ENCODE measurements at places on chromosomes 1 and 21.

DNA sequence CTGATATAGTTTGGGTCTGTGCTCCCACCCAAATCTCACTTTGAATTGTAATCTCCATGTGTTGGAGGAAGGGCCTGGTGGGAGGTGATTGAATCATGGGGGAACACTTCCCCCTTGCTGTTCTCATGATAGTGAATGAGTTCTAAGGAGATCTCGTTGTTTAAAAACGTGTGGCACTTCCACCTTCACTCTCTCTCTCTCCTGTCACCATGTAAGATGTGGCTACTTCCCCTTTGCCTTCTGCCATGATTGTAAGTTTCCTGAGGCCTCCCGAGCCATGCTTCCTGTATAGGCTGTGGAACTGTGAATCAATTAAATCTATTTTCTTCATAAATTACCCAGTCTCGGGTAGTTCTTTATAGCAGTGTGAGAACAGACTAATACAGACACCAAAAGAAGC is 40.4 kb downstream of the FRRS1 start:
- no peak for DNase-seq

DNA sequence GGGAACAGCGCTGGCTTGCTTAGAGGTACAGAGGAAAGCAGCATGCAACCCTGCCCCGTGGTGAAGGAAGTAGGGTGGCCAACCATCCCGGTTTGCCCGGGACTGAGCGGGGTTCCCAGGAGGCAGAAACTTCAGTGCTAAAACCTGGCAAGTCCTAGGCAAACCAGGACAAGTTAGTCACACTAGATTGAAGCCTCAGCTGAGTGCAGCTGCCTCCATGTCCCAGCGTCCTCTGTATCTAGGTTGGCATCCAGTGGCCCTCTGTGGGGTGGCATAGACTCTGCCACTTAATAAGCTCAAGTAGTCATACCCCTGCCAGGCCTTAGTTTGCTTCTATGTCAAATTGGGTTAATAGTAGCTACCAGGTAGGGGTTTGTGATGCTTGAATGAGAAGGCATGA is 67.1 kb downstream of the ATP2B4 start:
- DNase-seq, result no peak

GRCh38 chr1:157004806-157005205 is 40.7 kb downstream of the ARHGEF11 start:
- DNase-seq, result no peak

DNA sequence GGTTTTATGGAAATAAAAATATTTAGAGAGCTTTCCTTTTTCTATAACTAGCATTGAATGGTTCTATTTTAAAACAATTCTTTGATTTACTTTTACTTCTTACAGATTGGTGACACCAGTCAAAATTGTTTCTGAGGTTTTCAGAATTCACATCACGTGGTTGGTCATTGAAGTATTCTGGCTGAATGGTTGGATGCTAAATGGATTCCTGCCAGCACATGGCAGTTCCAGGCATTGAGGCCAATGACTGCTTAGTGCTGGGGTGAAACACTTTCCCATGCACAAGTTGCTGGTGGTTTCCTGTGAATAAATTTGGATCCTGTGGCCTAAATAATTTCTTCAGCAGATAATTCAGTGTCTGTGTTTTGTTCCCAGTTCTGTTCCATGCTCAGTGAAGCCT is 20.6 kb downstream of the NCAM2 start:
- DNase-seq, result no peak

DNA sequence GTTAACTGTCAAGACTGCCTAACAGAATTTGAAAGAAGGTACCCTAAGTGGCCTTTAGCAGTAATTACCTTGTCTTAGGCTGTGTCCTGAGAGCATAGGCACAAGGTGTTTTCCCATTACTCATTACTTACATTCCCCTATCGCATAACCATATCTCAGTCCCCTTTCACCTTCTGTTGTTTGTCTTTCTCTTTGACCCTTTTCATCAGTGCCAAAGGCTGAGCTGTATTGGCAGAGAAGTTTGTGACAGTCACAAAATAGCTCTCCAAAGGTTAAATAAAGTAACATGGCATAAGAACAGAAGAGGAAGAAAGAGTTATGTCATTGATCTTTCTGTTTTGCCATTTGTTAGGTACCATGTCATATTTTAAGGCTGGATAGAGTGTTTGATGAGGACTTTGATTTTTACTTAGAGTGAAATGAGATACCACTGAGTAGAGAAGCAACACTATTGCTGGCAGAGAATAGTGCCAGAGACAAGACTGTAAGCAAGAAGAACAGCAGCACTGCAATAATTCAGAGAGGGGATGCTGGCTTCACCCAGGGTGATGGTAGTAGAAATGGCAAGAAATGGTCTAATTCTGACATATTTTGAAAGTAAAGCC is 497.8 kb downstream of the TTLL7 start:
- DNase-seq, result no peak

GRCh38 chr1:18118078-18118477 is 10.5 kb downstream of the IGSF21 start:
- DNase-seq, result no peak

- DNase-seq, result no peak
Measured at GRCh38 chr1:39081271-39082009, 55.3 kb downstream of the NDUFS5 start.

- no peak for DNase-seq
Measured at GRCh38 chr1:247111700-247112478, 7.7 kb upstream of the ZNF669 start.

DNA sequence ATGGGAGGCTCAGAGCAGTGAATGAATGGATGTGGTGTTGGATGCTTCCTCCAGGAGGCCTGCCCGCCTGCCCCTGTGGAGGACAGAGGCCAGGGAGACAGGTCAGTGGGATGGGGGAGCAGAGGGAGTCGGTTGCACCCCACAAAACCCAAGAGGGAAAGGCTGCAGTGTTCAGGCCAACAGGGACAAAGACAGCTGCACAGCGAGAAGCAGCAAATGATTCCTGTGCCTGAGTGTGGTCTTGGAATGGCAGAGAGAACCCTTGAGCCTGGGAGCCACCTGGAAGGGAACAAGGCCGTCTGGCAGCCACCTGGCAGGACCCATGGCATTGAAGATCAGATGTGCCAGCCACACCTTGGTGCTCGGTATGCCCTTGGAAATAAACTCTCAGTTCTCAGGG is 8.1 kb downstream of the TFF3 start:
- DNase-seq, result no peak

DNA sequence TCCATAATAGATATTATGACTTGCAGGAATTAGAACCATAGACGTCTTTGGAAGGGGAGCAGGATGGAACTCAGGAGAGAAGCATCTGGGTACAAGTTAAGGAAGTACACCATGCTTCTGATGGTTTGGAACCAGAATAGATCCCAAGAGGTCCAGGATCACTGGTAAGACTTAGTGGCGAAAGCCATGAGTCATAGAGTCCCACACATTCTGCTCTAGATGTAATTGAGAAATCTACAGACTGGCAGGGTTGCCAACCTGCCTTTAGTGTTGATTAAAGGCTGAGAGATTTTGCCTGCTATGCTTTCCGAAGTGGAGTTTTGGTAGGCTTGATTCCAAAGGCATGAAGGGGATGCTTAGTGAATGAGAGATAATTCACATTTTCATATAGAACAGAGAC is 57.1 kb upstream of the C1orf87 start:
- no peak for DNase-seq

DNA sequence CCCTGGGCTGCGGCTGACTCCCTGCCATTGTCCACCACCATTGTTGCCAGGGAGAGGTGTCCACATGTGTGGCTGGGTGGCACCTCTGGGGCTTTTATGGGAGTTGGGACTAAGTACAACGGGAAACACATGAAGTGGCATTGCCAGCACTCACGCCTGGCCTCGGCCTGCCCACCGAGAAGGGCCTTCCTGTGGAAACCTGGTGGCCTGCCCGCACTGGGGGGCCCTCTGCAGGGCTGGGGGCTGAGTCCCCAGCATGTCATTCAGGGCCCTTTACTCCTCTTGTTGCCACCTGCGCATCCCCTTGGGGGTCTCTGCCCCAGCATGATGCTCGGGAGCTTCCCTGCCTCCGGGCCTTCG is 35.5 kb upstream of the RUNX3 start:
- no peak for DNase-seq

DNA sequence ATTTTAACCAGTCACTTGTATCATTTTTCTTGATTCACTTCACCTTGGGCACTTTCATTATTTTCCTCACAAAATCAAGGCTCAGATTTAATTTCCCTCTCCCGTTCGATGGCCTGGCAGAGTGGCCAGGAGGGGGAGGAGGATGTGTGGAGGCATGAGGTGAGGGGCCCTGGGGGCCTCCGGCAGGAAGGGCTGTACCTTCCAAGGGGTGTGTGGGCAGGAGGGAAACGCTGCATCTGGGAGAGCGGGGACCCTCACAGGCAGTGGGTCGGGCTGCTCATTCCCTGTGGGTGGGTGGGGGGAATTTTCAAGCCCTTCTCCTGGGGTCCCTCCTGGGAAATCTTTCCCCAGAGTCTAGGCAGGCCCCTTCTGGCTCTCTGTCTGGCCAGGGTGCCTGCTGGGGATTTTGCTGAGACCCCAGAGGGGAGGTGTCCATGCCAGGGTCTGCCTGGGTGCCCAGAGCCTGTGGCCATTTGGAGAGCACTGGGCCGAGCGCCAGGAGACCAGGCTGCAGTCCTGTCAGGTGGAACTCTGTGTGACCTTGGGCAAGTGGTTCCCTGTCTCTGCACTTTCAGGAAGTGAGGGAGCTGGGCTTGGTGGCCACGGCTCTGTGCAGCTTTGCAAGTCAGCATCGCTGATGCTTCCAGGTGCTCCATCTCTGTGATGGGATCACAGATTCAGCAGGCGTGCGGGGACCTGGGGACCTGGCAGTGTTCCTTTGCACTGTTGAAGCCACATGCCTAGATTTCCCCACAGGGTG is 81.9 kb upstream of the C1orf174 start:
- no peak for DNase-seq

GRCh38 chr1:184664042-184664660 is 90.5 kb downstream of the EDEM3 start:
- no peak for DNase-seq

GRCh38 chr1:187646536-187647107 is 817.9 kb downstream of the PLA2G4A start:
- DNase-seq, result no peak

DNA sequence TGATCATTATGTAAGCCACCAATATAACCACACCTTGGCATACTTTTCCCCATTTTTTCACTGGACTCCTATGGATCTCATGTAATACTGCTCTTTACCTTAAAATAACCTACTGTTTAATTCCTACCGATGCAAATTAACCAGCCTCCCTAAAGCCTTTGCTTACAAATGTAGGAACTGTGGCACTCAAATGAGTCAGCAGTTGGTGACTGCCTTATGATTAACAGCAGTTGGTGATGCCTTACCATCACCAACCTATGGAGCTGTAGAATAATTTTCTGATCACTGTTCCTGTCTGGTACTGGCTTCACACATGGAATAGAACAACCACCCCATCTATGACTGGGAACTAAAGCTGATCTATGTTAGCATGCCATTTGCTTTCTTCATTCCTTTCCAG is 7.8 kb upstream of the NUDT17 start:
- DNase-seq, result no peak

DNA sequence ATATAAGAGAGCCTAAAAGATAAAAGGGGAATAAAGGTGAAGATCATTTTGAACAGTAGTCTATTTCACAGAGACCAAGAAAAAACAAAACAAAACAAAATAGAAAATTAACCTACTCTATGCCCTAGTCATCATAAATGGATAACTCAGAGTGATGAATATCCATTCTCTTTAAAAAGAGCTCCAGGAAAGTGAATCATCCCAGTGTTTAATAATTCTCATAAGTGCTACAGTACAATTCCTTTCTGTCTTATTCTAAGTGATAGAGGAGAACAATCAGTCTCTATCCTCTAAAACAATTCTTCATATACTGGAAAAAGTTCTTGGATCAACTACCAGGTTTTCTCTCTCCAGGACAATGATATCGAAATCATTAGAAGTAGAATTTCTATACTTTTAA is 45.8 kb downstream of the GDAP2 start:
- no peak for DNase-seq

DNA sequence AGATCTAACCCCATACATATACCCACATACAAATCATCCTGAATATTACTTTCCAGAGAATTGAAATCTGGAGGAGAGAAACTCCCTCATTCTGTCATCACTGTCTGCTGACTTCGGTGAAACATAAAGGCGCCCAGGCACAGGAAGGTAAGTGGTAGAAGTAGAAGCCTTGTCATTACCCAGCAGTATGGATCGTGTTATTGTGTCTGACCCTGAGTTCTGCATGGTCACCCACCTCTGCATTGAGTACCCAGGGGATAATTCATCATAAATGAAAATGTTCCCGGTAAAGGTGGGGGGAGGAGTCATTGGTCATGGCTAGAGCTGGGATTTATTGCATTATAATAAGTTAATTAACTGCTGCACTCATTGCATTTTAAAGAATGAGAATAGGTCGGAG is 342.6 kb upstream of the PKN2 start:
- DNase-seq, result no peak

DNA sequence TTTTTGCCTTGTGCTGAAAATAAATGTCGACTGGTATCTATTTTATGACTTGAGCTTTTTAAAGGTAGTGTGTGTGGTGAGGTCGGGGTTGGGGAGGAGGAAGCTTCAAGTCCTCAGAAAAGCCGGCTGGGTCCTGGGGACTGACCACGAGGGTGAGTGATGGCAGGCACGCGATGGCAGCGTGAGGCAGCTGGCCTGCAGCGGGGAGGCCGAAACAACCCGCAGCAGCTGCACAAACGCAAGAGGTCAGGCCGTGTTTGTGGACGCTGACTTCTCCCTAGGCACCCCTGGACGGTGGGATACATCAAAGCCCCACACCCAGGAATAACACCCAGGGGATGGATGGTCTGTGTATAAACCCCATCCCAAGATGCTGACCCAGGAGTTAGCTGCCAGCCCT is 51.4 kb downstream of the ZBTB18 start:
- DNase-seq, result no peak

DNA sequence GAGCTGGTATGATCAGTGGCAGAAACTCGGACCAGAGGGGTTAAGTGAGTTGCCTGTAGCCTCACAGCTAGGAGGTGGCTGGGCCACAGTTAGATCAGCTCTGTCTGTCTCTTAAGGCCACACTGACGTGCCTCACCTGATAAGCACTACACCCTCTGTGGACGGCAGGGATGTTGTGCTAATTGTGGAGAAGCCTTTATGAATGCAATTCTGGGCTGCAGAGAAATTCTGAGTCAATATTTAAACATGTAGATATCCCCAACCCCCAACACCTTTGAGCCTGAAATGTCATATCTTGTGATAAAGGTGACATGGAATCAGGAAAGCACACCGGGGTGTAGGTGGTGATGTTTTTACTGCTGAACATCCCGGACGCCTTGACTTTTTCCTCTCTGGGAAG is 88.3 kb downstream of the KCNJ6 start:
- no peak for DNase-seq

DNA sequence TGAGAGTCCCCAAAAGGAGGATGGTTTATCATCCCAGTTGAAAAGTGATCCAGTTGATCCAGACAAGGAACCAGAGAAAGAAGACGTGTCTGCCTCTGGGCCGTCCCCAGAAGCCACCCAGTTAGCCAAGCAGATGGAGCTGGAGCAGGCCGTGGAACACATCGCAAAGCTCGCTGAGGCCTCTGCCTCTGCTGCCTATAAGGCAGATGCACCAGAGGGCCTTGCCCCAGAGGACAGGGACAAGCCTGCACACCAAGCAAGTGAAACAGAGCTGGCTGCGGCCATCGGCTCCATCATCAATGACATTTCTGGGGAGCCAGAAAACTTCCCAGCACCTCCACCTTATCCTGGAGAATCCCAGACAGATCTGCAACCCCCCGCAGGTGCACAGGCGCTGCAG is 43.3 kb downstream of the ZBTB17 start:
- no peak for DNase-seq

- DNase-seq, result no peak
Measured at GRCh38 chr1:19274636-19275035, 13.9 kb downstream of the AKR7A3 start.
